ENCODE measurements at places on chromosomes 2 and 18. TPM values are rescaled to one million over a fixed set of nuclear protein-coding genes. Genes with fewer than 3 reads are reported as not detected.

- H3K4me1 ChIP-seq: no peaks in the 10 kb centered on the region
- H3K27ac ChIP-seq: no peak overlapping the region
- DNase-seq: no peak
- no peaks in the 10 kb centered on the region for H3K36me3 ChIP-seq
These were observed 256.3 kb downstream of the CCDC178 start for GRCh38 chr18:33184175-33184574.

DNA sequence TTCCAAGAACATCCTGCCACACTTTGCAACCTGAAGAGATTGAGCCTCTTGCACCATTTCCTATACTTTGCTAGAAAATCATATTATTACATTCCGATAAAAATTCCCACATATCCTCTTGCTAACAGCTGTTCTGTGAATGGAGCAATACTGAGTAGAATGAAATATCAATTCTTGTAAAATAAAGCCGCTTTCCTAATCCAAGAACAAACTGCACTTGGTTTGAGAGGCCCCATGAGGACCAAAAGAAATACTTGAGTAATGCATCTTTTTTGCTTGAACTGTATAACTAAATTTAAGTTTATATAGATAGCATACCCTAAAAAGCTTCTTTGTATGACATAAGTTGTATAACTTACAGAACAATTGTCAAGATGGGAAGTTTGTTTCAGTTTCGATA lies 632.4 kb upstream of the SLC8A1 start:
- no peaks in the 10 kb centered on the region for H3K27me3 ChIP-seq
- H3K27ac ChIP-seq: no peak overlapping the region
- H3K36me3 ChIP-seq: no peaks in the 10 kb centered on the region
- no peak for DNase-seq
- H3K4me1 ChIP-seq: no peaks in the 10 kb centered on the region
- no peak overlapping the region for H3K4me3 ChIP-seq

DNA sequence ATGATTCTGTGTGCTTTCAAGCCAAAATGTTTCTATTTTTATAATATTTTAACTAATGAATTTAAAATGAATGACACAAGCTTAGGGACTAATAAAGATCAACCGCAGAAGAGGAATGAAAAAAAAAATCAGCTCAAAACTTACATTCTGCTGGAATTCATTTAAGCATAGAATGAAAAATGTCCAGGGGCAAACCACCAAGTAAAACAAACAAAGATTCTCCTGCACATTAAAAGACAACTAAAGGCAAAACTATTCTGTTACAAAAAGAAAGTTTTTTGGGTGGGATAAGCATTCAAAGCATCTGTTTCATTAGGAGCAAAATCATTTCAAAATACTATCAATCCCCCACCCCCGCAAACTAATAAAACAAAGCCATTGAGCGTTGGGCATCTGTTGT lies 99.3 kb upstream of the SOX11 start:
- no peak overlapping the region for H3K4me3 ChIP-seq
- no peaks in the 10 kb centered on the region for H3K4me1 ChIP-seq
- H3K36me3 ChIP-seq: no peaks in the 10 kb centered on the region
- DNase-seq: no peak

GRCh38 chr2:133780099-133780996 lies 212.1 kb upstream of the NCKAP5 start:
- no peaks in the 10 kb centered on the region for H3K27me3 ChIP-seq
- no peak overlapping the region for H3K4me3 ChIP-seq
- no peak overlapping the region for H3K27ac ChIP-seq
- no peaks in the 10 kb centered on the region for H3K36me3 ChIP-seq
- DNase-seq: no peak
- peaks cover 6% of the 10 kb centered on the region for H3K4me1 ChIP-seq

DNA sequence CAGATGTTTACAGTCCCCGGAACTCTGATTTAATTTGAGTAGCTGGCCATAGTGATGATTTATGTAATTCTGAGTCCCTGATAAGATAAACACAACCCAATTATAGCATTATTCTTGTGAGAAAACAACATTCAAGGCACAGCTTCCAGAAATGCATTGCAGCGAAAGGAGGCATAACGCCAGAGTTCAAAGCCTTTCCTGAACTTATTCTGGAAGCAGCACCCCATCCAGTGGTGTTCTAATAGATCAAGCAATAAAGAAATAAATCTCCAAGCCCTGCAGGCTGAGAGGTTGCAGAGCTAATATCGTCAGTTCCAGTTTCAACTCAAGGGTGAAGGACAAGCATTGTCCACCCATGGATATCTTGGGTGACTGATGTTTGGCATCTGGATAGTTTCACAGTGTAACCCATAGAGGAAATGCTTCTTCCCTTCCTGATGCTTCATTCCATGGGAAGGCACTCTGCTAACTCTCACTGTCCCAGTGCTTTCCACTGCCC lies 18.8 kb downstream of the CDH2 start:
- peak overlapping the region; percentile 20 for H3K4me3 ChIP-seq
- no peak for DNase-seq
- peak overlapping the region; percentile 59 for H3K27ac ChIP-seq
- peaks cover 99% of the 10 kb centered on the region for H3K4me1 ChIP-seq

GRCh38 chr18:12293831-12294230 lies 14.2 kb upstream of the TUBB6 start:
- peaks cover 12% of the 10 kb centered on the region for H3K27me3 ChIP-seq
- DNase-seq: no peak
- H3K36me3 ChIP-seq: no peaks in the 10 kb centered on the region
- H3K4me3 ChIP-seq: no peak overlapping the region
- H3K27ac ChIP-seq: no peak overlapping the region
- H3K4me1 ChIP-seq: peaks cover 5% of the 10 kb centered on the region

GRCh38 chr18:3748086-3748485 lies 298.1 kb downstream of the TGIF1 start:
- H3K36me3 ChIP-seq: no peaks in the 10 kb centered on the region
- no peaks in the 10 kb centered on the region for H3K4me1 ChIP-seq
- DNase-seq: no peak
- H3K27me3 ChIP-seq: no peaks in the 10 kb centered on the region
- H3K4me3 ChIP-seq: no peak overlapping the region

DNA sequence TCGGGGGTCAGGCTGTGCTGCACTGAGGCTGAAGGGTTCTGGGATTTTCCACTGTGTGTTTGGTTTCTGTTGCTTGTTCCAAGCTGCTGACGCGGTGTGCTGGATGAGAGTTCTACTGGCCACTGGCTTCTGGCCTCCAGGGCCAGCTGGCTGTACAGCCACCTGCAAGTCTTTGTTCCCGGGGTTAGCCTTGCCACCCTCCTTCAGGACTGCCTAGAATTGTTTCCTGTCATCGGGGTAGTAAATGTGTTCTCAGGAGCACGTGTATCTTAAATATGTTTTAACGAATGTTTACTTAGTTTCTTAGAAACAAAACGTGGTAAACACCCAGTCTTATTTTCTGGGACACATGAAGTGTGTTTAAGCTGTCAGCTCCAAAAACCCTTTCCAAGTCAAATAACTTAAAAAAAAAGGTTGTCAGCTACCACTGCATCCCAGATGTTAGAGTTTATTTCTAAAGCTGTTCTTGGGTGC lies 231.2 kb downstream of the AGAP1 start:
- peaks cover 50% of the 10 kb centered on the region for H3K4me1 ChIP-seq
- peak overlapping the region; percentile 36 for H3K4me3 ChIP-seq
- H3K36me3 ChIP-seq: no peaks in the 10 kb centered on the region
- DNase-seq: peak; percentile 70
- peak overlapping the region; percentile 76 for H3K27ac ChIP-seq

- no peaks in the 10 kb centered on the region for H3K36me3 ChIP-seq
- no peak for DNase-seq
- H3K27ac ChIP-seq: peak overlapping the region; percentile 91
- H3K4me3 ChIP-seq: no peak overlapping the region
- H3K27me3 ChIP-seq: peaks cover 19% of the 10 kb centered on the region
- peaks cover 21% of the 10 kb centered on the region for H3K4me1 ChIP-seq
These were observed 46.3 kb downstream of the TMEM17 start for GRCh38 chr2:62459672-62460071.

- no peak overlapping the region for H3K4me3 ChIP-seq
- no peaks in the 10 kb centered on the region for H3K36me3 ChIP-seq
- no peak for DNase-seq
- H3K27me3 ChIP-seq: no peaks in the 10 kb centered on the region
- peaks cover 80% of the 10 kb centered on the region for H3K4me1 ChIP-seq
These were observed 63.2 kb downstream of the PLCL1 start for GRCh38 chr2:197867624-197868023.

GRCh38 chr2:140734992-140735391 lies 1395.8 kb downstream of the LRP1B start:
- H3K27ac ChIP-seq: no peak overlapping the region
- no peaks in the 10 kb centered on the region for H3K4me1 ChIP-seq
- no peak for DNase-seq
- no peak overlapping the region for H3K4me3 ChIP-seq
- H3K27me3 ChIP-seq: no peaks in the 10 kb centered on the region
- no peaks in the 10 kb centered on the region for H3K36me3 ChIP-seq

DNA sequence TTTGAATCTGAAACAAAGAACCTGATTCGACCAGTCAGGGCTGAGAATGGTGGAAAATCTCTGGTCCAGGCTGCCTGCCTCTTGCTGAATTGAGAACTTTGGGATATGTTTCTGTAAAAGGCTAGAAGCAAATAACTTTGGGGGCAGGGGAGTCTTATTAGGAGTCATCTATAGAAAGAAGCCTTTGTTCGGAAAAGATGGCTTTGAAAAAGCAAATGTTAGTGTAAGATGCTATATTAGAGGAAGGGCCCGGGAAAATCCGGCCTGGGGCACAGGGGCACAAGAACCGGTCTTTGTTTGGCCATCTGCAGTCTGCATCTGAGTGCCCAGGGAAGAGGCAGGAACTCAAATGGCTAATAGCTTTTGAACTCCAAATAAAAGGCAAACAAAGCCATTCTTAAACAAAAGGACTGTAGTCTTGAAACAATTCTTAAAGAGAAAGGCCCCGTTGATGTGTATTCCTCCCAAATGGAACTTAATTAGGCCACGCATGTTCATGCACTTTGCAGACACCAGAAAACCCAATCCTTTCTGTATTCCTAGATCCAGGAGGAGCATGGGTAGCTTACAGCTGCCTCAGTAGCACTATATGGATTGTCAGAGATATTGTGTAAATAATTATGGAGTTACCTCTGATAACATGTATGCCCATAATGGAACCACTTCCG lies 180.0 kb upstream of the ARL4C start:
- no peaks in the 10 kb centered on the region for H3K36me3 ChIP-seq
- no peak for DNase-seq
- no peak overlapping the region for H3K27ac ChIP-seq
- peaks cover 20% of the 10 kb centered on the region for H3K4me1 ChIP-seq
- no peak overlapping the region for H3K4me3 ChIP-seq

DNA sequence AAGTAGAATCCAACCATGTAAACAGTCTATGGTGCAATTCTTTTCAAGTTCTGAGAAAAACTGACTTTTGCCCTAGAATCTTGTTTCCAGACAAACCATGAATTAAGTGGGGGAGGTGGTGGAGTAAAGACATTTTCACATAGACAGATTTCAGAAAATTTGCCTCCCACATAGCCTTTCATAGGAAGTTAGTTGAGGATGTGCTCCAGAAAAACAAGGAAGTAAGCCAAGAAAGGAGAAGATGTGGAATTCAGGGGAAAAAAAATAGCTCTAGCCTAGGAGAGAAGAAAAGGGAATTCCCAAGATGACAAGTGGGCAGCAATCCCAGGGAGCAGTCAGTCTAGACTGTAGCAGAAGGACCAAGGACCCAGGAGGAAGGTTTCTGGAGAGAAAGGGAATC lies 17.4 kb downstream of the RUFY4 start:
- H3K4me3 ChIP-seq: no peak overlapping the region
- H3K27me3 ChIP-seq: peaks cover 25% of the 10 kb centered on the region
- H3K4me1 ChIP-seq: no peaks in the 10 kb centered on the region
- DNase-seq: no peak

DNA sequence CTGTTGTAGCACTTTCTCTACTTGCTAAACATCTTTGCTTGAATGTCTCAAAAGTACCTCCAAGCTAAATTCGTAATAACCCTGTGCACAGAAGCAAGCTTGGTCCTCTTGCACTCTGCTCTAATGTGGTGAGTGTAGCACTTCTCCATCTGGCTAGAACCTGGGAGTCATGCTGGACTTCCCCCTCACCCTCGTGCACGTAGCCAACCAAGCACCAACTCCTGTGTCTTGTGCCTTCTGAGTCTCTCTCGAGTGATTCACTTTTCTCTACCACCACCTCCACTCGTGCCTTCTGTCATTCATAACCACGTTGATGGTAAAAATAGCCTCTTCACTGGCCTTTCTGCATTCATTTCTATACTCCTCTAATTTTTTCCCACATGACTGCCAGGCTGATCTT lies 91.9 kb upstream of the KCNE4 start:
- no peak for DNase-seq
- H3K27ac ChIP-seq: no peak overlapping the region
- H3K4me1 ChIP-seq: no peaks in the 10 kb centered on the region
- H3K27me3 ChIP-seq: no peaks in the 10 kb centered on the region

DNA sequence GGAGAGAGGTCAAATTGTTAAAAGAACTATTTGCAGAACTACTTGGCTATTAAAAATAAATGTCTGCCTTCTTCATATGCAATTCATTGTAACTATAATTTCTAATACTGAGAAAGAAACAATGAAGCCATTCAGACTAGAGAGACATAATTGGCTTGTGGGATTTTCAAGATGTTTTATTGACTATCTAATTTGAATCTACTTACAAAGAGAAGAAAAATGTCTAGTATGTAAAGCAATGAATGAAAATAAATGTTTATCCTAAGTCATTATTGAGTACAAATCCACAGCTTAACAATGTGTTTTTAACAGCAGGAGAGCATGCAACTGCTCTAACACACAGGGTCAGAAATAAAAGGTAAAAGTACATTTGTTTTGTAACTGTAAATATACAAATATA lies 19.2 kb downstream of the RMP24 start:
- H3K27me3 ChIP-seq: no peaks in the 10 kb centered on the region
- no peak overlapping the region for H3K4me3 ChIP-seq
- H3K36me3 ChIP-seq: peaks cover 42% of the 10 kb centered on the region
- no peak overlapping the region for H3K27ac ChIP-seq
- H3K4me1 ChIP-seq: no peaks in the 10 kb centered on the region

- DNase-seq: no peak
- H3K4me1 ChIP-seq: peaks cover 9% of the 10 kb centered on the region
- H3K27ac ChIP-seq: no peak overlapping the region
- H3K36me3 ChIP-seq: no peaks in the 10 kb centered on the region
These were observed 165.7 kb upstream of the KCNJ3 start for GRCh38 chr2:154532763-154533162.

Gene ERICH2
- total RNA-seq: 0.82 TPM

Gene PDE1A
- 17.3 TPM for total RNA-seq

Gene LOXL3
- total RNA-seq: 4.7 TPM

Gene IL37
- not detected for total RNA-seq

Measured in left ventricle myocardium inferior (tissue), 1 donor.